ENCODE measurements at places on chromosomes 11 and 22. TPM values are rescaled to one million over a fixed set of nuclear protein-coding genes. Genes with fewer than 3 reads are reported as not detected.

GRCh38 chr22:49370627-49371301 is 456.9 kb downstream of the BRD1 start:
- no peak overlapping the region for H3K4me3 ChIP-seq
- no peak for DNase-seq
- H3K36me3 ChIP-seq, result no peaks in the 10 kb centered on the region
- peaks cover 8% of the 10 kb centered on the region for H3K27me3 ChIP-seq

The RTN4RL2 gene
- 0.23 TPM for total RNA-seq

- H3K4me3 ChIP-seq, result no peak overlapping the region
- peaks cover 5% of the 10 kb centered on the region for H3K36me3 ChIP-seq
- H3K4me1 ChIP-seq, result peaks cover 43% of the 10 kb centered on the region
- peaks cover 3% of the 10 kb centered on the region for H3K27me3 ChIP-seq
- DNase-seq, result peak; percentile 18
These were observed 92.9 kb downstream of the TRAF6 start for GRCh38 chr11:36417154-36417553.

The CCDC89 gene
- 0.36 TPM for total RNA-seq

The TRPM5 gene
- total RNA-seq, result not detected

All from activated CD8-positive, alpha-beta T cell treated with anti-CD3 and anti-CD28 coated beads for 36 hours (primary cell).